RWPE1 (cell line): ENCODE measurements at places on chromosomes 4 and X.

DNA sequence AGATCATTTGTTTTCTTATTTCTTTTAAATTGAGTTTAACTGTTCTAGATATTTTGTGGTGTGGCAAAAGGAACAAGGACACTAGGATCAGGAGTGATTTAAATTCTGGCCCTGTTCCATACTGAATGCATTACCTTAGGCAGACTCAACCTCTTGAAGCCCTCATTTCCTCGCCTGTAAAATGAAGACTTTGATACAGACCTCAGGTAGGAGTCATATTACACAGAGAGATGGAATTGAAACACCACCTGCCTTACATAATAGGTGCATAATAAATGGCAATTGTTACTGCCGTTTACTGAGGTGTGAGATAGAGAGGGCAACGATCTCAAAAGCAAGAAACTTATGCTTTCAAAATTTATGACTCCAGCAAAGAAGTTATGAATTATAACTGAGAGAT, 28.2 kb upstream of the RASSF6 start:
- DNase-seq = no peak

GRCh38 chr4:128310266-128310697, 22.7 kb upstream of the PGRMC2 start:
- DNase-seq = no peak

GRCh38 chr4:26953366-26953765, 92.7 kb downstream of the STIM2 start:
- DNase-seq = no peak

DNA sequence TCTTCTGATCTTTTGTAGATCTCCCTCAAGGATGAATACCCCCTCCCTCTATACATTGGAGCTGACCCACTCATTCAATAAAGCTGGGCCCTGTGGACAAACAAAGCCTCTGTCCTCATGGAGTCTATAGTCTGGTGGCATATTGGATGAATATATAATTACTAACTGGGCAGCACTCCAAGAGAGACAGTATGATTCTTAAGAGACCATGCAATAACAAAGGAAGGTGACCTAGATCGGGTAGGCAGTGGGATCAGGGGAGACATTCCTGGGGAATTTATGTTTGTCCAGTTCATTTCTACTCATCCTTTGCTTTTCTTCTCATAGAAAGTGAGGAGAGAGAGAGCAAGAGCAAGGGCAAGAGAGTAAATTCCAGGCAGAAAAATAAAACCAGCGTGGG, 23.5 kb upstream of the CXCL13 start:
- DNase-seq = no peak

GRCh38 chr4:144411700-144412099, 234.3 kb upstream of the HHIP start:
- no peak for DNase-seq

GRCh38 chr4:168551211-168551610, 54.4 kb downstream of the PALLD start:
- peak; percentile 23 for DNase-seq

- DNase-seq = no peak
Measured at GRCh38 chr4:52873861-52874343, 11.8 kb downstream of the RASL11B start.

GRCh38 chrX:97050392-97050791, 166.7 kb downstream of the RPA4 start:
- DNase-seq = no peak

DNA sequence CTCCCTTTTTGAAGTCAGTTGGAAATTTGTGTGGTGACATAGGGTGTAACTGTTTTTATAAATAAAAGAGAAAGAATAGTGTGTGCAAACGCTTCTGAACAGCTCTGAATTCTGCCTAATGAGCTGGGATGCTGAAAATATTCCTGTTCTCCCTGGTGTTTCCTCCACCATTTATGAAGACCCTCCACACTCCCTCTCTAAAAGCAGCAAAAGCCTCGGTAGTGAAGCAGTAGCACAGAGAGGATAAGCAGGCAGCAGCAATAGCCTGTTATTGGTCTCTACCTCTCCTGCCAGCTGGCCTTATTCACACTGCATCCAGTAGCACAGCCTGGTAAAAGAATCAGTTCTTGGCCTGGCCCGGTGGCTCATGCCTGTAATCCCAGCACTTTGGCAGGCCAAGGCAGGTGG, 406.1 kb downstream of the IQCM start:
- no peak for DNase-seq

DNA sequence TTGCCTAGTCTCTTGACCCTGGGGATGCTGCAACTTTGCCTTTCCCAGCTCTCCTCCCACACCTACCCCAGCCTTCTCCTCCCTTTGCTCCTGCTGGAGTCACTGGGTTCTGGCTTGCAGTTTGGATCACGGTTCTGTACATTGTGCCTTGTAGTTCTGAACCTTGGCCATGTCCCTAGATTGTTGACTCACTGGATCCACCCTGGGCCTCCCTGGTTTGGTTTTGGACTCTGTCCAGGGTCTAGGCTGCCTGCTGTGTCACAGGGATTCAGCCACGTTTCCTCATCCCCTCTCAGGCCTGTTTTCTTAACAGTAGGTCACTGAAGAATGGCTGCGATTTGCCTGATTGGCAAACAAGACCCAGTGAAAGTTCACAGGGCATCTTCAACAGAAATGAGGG, 11.5 kb upstream of the GABRE start:
- DNase-seq = no peak

DNA sequence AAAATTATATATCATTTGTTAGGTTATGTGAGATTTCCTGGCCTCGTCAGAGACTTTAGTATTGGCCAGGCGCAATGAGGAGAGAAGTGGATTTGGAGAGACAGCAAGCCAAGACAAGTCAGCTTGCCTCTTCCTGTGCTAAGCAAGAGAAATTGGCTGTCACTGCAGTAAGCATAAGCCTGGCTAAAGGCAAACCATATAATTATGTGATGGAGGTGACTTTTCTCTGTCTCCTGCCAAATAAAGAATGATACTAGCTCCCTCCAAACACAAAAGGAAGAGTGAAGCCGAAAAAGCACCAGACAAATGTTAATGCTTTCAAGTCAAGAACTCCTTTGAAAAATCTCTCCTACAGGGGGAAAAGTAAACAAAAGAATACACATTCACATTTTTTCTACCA, 2246.0 kb downstream of the ARAP2 start:
- DNase-seq = no peak

- no peak for DNase-seq
Measured at GRCh38 chr4:110702326-110702725, 79.4 kb upstream of the PITX2 start.

DNA sequence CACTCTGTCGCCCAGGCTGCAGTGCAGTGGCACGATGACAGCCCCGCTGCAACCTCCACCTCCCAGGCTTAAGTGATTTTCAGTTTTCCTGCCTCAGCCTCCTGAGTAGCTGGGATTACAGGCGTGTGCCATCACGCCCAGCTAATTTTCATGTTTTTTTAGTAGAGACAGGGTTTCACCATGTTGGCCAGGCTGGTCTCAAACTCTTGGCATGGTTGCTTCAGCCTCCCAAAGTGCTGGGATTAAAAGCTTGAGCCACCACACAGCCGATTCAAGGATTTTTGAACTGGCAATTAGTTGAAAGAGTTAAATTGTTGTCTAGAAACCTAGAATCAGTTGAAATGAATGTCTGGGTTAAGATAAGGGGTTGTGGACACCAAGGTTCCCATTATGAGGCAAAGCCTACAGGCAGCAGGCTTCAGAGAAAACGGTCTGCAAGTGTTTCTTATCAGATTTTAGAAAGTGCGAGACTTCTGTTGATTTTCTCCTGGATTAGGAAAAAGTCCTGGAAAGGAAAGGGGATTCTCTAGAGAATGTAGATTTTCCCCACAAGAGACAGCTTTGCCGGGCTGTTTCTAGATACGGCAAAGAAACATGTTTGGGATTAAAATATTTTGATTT, 8.3 kb upstream of the CCNI start:
- DNase-seq = no peak

DNA sequence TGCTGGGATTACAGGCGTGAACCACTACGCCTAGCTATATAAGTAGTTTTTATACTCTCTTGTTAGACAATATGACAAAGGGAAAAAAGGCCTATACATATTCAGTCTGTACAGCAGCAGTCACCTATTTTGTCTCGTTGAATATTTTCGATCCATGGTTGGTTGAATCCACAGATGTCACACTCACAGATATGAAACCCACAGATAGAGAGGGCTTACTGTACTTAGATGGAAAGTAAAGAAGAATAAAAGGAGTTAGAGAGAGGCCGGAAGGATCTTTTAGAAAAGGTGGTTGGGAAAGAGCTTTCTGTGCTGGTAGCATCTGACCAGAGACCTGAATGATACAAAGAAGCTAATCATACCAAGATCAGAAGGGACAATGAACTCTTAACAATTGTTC, 38.3 kb upstream of the SPINK2 start:
- no peak for DNase-seq

DNA sequence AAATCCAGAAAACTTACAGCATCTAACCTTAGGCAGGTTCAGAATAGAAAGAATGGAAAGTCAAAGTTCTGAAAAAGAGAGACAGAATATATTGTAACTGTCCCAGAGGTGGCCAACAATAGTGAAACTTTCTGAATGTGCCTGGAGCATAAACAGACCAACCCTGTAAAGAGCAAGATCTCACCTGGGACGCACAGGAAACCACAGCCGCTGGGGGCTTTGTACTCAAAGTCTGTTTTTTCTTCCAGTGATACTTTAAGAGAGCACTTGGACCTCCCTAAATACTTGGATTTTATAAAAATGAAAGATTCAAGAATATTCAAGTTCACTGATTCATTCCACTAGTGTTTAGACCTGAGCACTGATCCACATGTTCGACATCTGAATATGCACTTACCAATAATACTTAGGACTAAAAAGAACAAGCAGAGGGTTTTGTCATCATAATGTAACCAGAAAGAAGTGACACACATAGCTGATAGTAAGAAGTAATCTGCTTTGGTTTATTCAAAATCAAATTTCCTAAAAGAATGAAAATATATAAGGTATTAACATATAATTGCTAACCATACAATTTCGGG, 35.3 kb downstream of the ARAP2 start:
- no peak for DNase-seq

DNA sequence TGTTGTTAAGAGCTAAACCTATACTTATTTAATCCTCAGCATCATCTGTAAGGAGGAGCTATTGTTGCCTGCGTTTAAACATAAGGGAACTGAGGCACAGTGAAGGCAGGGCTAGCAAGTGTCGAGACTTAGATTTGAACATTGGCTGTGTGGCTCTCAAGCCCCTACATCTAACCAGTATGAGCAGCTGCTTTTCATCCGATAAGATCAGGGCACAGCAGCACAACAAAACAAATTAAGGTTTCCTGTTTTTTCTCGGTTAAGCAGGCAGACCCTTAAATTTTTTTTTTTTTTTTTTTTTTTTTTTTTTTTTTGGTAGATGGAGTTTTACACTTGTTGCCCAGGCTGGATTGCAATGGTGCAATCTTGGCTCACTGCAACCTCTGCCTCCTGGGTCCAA, 35.6 kb downstream of the RAB40A start:
- DNase-seq = no peak

DNA sequence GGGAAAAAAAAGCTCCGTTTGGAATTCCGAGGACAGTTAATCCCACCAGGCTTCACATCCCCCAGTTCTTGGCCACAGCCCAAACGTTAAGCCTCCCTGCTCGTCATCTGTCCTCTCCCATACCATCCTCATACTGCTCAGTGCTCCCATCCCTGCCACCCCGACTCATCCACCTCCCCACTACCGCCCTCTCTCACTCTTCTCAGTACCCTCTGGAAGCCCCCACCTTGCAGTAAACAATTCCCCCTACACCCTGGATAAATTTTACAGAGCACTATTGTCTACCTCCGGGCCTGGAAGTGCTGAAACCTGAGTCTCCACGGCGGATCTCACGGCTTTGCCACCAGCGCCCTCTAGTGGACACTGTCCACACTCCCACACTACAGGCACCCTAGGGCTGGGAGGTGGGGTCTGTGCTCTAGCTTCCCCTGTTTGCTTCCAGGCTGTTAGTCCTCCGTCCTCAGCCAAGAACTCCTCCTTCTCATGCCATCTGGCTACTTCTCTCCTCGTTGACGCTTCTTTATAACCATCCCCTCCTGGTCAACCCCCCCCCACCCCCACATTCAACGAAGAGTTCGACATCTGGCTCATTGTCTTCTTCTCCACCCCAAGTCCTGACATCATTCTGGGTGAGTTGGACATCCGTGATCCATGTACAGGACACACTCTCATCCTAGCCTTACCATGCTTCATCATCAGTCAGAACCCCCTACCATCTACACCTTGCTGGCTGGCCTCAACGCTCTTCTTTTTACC, 54.5 kb downstream of the RTL9 start:
- DNase-seq = peak; percentile 70

- no peak for DNase-seq
Measured at GRCh38 chrX:120459309-120459708, 9.8 kb downstream of the LAMP2 start.

GRCh38 chr4:101274888-101275752, 72.2 kb downstream of the PPP3CA start:
- DNase-seq = no peak

GRCh38 chr4:18684932-18685331, 663.4 kb upstream of the LCORL start:
- DNase-seq = no peak

DNA sequence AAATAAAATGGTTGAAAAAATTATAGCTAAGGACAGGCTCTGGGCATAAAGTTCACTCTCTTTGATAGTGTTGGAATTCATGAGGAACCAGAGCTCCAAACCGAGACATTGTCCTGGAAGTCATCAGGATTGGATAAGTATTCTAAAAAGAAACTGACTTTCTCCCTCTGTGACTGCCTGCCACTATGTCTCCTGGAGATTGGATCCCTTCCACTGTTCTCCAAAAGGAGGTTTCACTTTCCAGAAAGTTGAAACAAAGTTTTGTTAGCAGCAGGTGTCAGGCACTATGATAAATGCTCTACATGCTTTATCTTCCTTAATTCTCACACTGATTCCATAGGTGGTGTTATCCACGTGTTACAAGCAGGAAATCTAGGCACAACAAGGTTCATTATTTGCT, 16.8 kb downstream of the BANK1 start:
- no peak for DNase-seq

GRCh38 chr4:23773884-23774636, 115.8 kb downstream of the PPARGC1A start:
- DNase-seq = no peak

- DNase-seq = no peak
Measured at GRCh38 chrX:12467321-12467720, 323.9 kb upstream of the PRPS2 start.

DNA sequence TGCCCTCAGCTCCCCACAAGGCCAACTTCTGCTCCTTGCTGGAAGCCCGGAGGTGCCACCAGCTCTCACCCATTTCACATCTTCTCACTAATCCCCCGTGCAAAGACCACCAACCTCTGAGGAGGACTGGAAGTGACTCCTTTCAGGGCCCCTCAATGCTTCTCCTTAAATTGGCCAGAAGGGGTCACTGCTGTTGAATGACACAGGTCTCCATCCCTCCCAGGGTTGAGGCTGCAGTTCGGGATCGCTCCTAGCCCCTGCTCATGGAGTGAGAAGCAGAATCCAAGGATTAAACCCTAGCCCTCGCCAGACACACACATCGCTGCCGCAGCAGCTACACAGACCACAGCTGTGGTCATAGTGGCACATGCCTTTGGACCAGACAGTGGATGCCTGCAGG, 279.5 kb upstream of the TAPT1 start:
- DNase-seq = no peak

- DNase-seq = no peak
Measured at GRCh38 chr4:54915276-54915675, 210.1 kb downstream of the KDR start.

- no peak for DNase-seq
Measured at GRCh38 chrX:66074920-66075879, 35.3 kb upstream of the VSIG4 start.
